GM12864 (cell line): ENCODE measurements at places on chromosomes 2 and 18.

DNA sequence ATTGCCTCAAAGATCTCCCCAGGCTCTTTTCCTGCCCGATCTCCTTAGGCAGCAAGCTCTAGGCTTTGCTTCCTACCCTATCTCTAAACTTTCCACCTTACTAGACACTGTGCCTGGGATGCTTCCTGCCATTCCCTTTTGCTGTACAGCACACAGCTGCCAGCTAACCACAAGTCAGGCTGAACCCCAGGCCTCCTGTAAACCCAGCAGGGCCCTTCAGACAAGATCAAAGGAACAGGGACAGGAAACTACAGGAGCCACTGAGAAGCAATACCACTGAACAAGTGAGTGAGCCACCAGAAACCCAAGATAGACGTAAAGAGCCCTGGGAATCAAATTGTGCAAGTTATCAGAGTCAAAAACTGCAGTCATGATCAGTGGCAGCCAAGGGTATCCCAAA lies 180.7 kb downstream of the SUCLG1 start:
- DNase-seq = no peak

DNA sequence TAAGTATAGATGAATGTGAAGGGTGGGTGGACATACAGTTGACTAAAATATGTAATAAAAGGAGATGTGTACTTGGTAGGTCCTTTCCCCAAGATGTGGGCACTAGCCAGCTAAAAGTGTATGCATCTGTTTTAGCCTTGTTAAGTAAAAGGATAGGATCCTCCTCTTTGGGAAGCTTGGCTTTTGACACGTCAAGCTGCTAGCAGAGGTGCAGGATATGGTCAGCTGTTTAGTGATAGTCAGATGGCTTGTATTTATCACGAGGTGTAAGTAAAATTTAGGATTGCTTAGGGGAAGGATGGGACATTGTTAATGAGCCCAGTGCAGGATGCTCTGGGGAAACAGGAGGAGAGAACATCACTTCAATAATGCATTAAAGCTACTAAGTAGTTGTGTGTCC lies 1.5 kb downstream of the MFSD6 start:
- no peak for DNase-seq

DNA sequence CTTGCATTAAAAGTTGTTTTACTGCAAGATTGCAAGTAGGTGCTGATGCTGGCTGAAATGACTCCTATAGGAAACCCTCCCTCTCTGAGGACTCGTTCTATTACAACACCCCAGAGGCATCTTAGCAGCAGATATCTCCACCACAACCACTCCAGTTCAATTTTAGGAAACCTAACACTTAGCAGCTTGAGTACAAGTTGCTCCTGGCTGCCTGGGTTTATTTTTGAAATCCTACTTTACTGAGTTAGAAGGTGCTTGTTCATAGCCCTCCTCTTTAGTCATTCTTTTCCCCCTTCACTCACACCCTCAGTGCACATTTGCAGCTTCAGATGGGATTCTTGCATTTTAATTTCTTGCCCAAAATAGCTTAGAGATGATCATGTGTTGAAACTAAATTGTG lies 111.5 kb downstream of the MTCL1 start:
- no peak for DNase-seq

GRCh38 chr2:134008837-134009236 lies 245.0 kb upstream of the MGAT5 start:
- no peak for DNase-seq

GRCh38 chr2:240916571-240917008 lies 10.5 kb downstream of the CROCC2 start:
- DNase-seq = no peak

GRCh38 chr18:60624207-60624606 lies 251.6 kb upstream of the MC4R start:
- DNase-seq = no peak
